ENCODE measurements at places on chromosomes 7 and 10.

DNA sequence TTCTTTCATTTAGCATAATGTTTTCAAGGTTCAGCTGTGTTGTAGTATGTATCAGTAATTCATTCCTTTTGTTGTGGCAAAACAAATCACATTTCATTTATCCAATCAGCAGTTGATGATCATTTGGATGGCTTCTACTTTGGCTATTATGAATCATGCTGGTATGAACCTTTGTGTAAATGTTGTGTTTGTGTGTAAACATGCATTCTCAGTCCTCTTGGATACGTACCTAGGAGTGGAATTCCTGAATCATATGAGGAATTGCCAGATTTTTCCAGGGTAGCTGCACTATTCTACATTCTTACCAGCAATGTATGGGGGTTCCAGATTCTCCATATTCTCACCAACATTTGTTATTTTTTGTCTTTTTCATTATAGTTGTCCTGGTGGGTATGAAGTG lies 578.5 kb upstream of the MKI67 start:
- DNase-seq, result no peak

GRCh38 chr7:90408142-90408541 lies 4.9 kb downstream of the CLDN12 start:
- no peak for DNase-seq

DNA sequence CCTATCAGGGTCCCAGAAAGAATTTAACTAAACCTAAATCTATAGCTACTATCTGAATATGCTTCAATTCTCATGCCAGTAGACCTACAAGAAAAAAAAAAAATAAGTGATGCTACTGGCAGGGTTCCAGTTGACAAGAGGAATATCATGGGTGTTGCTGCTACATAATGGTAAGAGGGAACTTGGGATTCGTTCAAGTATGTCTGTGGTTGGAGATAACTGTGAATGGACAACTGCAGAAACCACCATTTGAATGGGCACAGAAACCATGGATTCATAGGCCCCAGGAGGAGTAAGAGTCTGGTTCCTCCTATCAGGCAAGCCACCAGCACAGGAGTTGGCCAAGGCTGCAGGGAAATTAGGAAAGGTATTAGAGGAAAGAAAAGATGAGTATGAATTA lies 287.6 kb upstream of the HGF start:
- DNase-seq, result peak; percentile 61

- no peak for DNase-seq
Measured at GRCh38 chr7:45084336-45084735, 4.4 kb downstream of the NACAD start.

DNA sequence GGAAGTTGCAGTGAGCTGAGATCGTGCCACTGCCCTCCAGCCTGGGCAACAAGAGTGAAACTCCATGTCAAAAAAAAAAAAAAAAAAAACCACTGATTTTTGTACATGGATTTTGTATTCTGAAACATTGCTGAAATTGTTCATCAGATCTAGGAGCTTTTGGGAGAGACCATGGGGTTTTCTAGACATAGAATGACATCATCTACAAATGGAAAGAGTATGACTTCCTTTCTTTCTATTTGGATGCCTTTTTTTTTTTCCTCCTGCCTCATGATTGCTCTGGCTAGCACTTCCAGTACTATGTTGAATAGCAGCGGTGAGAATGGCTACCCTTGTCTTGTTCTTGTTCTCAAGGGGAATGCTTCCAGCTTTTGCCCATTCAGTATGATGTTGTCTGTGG lies 89.1 kb downstream of the ANLN start:
- DNase-seq, result no peak

DNA sequence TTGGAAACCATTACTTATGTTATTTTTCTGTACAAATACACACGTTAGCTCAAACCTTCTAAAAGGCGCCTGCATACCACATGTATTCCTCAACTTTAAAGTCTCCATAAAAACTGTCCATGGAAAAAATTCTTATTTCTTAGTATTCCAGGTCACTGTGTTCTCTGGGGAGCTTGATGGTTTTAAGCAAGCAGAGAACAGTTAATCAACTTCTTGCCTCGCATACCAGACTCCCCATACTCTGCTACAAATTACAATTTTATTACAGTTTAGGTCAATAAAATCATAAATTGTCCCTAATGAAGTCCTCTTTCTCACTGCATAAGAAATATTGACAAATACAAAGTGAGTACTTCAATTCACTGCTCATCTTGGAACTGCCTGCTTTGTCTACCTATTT lies 77.0 kb upstream of the GPR22 start:
- DNase-seq, result no peak

DNA sequence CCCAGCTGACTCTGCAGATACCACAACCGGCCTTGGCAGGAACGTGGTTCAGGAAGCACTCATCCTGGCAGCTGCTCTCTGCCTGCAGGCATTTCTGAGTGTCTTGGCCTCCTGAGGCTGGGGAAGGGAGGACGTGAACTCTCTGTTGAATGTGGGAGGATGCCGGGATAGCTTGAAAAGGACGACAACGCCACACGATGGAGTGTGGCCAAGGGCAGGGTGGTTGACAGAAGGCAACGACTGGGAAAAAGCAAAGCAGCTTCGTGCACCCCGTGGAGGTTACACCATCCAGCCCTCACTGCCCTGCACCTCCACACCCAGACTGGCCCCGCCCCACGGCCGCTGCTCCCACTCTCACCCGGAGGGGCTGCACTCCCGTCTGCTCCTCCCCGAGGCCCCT lies 466.1 kb upstream of the FOXK1 start:
- no peak for DNase-seq

GRCh38 chr7:152674860-152675758 lies 832 bp downstream of the XRCC2 start:
- peak; percentile 53 for DNase-seq

DNA sequence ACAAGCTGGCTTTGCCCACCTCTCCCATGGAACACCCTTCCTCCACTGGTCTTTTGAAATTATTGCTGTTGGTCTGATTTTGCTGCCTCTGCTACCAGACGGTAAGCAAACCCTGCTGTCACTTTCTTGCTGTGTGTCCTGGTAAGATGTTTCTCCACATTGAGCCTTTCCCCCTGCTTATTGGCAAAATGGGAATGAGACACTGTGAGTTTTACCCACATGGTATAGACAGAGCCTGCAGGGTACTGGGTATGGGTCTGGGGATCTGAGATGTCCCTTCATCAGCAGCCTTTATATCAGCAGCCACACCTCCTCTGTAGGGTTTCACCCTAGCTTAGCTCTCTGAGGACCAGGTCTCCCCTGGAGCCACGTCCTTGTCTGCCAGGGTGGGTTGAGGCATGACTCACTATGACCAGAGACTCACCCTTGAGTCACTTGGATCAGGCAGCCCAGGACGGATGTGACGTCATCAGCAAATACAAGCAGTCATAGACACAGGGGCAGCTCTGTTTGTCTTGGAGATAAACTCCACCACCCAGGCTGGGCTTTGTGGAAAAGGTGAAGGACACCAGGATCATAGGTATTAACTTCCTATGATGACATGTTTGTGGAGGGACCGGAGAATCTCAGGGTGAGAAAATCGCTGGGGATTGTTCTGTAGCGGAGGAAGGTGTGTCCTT lies 17.9 kb upstream of the BAIAP2L1 start:
- DNase-seq, result no peak

- no peak for DNase-seq
Measured at GRCh38 chr7:2566890-2567678, 8.3 kb downstream of the IQCE start.

GRCh38 chr10:4283846-4284610 lies 499.0 kb upstream of the KLF6 start:
- DNase-seq, result no peak
